ENCODE measurements at places on chromosomes 6 and 20. TPM values are rescaled to one million over a fixed set of nuclear protein-coding genes. Genes with fewer than 3 reads are reported as not detected.
A peak's percentile ranks its signal among the peaks of the same experiment; 100 is the strongest.

RNF217 gene
- 14.8 TPM for total RNA-seq

ASXL1 gene
- total RNA-seq = 19.9 TPM

CST5 gene
- total RNA-seq = not detected

GRCh38 chr6:7726416-7727085 is 652 bp downstream of the BMP6 start:
- peak; percentile 44 for DNase-seq

DNA sequence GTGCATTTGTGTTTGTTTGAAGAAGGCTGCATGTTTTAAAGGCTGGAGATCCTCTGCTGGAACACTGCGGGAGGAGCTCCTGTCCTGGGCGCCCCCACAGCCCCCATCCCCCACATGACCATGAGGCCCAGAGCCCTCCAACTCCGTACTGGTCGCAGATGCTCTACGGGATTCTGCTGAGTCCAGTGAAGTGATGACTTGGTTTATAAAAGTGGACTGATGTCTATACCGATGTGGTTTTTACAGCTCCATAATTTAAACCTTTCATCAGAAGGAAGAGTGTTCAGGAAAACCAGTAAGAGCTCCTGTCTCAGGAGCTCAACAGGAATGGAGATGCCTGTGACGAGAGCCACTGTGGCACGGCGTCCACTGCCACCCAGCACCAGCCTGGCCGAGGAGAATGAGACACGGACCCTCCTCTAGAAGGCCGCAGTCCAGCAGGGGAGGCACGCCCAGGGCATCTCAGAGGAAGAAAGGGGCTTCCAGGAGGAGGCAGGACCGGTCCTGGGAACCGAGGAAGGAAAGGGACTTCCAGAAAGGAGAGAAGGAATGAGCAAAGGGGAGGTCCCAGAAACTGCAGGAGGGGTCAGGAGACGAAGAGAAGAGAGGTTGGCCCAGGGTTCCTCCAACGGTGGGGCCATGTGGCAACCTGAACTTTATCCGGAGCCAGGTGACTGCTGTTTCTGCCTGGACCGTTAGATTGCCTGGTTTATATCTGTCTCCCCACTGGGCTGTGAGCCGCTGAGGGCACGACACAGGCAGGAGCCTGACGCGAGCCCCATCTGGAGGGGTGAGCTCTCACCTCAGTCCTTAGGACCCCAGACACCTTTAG is 26.9 kb downstream of the BFSP1 start:
- no peak for DNase-seq

- no peak for DNase-seq
Observed at GRCh38 chr6:13655700-13656099, 40.6 kb downstream of the NOL7 start.

DNA sequence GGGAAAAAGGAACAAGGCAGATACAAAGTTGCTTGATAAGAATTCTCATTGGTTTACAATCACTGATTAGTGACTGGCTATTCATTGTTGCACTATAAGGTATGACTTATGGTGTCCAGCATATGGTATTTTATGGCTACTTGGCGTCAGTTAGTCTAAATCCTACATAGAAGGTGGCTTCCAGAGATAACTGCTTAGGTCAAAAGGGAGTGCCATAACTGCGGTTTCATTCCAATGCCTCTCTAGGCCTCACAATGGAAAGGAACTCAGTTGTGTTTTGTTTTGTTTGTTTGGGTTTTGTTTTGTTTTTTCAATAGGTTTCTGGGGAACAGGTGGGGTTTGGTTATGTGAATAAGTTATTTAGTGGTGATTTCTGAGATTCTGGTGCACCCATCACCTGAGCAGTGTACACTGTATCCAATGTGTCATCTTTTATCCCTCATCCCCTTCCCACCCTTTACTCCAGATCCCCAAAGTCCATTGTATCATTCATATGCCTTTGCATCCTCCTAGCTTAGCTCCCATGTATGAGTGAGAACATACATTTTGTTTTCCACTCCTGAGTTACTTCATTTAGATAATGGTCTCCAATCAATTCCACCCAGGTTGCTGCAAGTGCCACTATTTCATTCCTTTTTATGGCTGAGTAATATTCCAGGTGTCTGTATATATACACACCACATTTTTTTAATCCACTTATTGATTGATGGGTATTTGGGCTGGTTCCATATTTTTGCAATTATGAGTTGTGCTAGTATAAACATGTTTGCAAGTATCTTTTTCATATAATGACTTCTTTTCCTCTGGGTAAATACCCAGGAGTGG is 7.0 kb downstream of the GOPC start:
- no peak for DNase-seq

DNA sequence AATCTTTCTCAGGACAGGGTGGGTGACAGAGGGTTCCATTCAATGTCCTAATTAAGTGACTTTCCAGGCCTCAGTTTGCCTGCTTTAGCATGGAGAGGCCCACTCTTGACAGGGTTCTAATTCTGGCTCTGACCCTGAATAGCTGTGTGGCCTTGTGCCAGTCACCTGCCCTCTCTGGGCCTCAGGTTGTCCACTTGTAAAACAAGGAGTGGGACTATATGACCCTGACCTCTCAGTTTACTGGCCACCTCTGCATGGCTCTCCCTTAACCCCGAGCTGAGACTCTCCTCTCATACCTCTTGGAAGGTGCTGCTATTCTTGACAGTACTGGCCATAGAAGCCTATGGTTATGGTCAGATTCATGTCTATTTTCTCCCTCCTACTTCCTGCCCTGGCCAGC is 44.1 kb upstream of the MLN start:
- no peak for DNase-seq

- no peak for DNase-seq
Observed at GRCh38 chr6:149806127-149806526, 56.6 kb downstream of the PCMT1 start.

- no peak for DNase-seq
Observed at GRCh38 chr6:105988321-105988720, 97.8 kb upstream of the PRDM1 start.

- no peak for DNase-seq
Observed at GRCh38 chr6:167817729-167818128, 9.0 kb upstream of the AFDN start.

- peak; percentile 76 for DNase-seq
Observed at GRCh38 chr20:41029150-41029901, 704 bp downstream of the TOP1 start.

DNA sequence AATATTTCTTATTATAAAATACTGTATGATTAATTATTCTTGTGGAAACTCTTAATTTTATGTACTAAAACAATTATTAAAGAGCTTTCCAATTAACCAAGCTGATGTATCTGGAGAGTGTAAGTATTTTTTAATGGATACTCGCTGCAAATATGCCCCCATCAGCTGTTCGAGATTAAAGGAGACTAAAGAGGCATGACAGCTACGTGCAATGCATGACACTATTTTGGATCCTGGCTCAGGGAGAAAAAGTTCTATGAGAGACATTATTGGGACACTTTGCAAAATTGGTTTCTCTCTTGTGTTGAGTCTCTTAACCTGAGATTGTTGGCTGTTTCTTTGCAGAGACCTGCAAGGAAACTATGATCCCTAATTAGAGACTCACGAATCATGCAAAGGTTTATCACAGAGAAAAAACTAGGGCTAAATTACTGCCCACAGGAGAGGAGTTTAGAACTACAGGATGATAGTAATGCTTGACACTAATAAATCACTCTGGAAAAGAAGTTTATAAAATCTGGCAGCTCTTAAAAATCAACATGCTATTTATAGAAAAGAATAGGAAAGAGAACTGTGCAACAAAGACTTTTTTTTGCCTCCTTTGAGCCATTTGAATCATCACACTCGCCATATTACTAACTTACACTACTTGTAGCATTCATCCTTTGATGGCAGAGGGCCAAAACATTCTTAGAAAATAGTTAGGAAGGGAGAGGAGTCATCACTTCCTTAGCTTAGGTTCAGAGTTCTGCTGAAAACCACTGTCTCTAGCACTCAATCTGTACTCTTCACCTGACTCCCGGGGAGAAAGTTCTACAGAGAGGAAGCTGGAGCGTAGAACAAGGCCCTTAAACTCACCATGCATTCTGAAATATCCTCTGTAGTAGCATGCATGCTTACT is 25.3 kb downstream of the NRN1 start:
- peak; percentile 53 for DNase-seq

DNA sequence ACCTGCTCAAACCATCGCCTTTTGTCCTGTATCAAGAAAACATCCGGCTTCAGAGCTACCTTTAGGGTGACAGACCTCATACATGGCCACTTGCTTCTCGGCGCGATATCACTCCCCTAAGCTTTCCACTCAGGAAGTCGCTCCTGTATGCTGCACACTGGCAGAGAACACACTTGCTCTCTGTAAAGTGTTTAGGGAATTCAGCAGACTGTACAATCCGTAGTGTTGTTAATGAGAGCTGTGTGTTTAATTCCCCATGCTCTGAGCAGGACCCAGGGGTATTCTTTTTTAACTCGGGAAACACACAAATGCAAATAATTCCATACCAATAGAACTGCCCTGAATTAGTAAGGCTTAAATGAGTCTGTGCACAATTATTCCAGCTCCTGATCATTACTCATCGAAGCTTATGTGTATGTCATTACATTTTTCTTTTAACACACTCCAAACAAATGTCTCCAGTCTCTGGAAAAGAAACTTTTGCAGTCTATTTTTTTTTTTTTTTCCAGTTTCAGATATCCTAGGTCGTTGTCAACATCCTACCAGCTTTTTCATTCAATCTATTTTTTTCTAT is 338.7 kb upstream of the ARID1B start:
- DNase-seq = no peak

GRCh38 chr20:63183422-63184146 is 32.3 kb downstream of the YTHDF1 start:
- no peak for DNase-seq
